Immature natural killer cell (primary cell): ENCODE measurements at places on chromosomes 12 and 14.

DNA sequence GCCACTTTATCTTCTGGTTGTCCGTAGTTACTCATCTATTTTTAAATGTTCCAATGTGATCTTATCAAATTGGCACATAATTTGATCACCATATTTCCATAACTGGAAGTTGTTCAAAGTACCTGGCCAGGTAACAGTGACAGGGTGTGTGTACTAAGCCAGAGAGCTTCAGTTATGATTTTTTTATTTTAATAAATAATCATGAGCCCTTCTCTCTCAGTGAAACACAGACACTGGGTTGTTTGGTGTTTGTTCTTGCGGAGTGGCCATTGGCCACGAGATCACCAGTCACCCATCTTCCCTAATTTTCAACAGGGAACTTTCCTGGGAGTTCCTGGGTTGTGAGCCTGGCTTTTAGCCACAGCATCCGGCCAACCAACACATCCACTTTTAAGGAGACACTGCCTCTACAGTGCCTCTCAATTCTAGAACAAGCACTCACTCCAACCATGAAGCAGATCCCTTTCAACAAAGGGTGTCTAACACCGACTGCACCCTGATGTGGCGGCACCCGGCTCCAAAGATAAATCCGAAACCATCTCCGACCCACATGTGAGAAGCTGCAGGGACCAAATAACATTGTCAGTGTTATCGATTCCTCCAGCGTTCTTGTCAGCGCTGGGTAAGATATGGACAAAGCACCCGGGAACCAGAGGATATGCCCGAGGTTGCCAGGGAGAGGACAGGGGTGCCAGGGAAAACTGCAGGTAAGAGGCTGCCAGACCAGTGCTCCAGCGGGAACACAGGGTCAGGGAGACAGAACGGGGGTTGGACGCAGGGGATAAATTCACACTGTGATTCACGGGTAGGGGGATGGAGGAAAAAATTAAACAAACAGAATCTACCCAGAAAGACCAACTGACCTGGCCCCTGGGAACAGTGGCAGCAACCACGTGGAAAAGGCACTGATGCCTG, 49.9 kb downstream of the FOXN3 start:
- DNase-seq, result no peak

- no peak for DNase-seq
These were observed 9.9 kb upstream of the LYZ start for GRCh38 chr12:69338120-69338859.

DNA sequence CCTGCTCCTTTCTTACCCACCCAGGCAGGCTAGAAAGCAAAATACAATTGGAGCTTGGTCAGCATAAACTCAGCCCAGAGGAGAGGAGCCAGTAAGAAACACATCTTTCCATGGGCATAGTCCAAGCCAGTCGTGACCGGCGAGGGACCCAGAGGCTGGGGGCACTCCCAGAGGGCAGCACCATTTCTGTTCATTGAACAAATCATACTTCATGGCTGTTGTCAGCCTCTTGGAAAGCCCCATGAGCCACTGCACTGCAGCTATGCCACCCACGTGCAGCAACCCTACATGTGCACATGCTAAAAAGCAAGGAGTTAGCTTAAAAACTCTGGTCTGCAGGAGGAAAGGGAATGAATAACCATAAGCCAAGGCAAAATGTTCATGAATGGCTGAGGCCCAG, 90.0 kb upstream of the CDKN3 start:
- DNase-seq, result no peak

GRCh38 chr12:26872625-26873024, 39.6 kb upstream of the ITPR2 start:
- no peak for DNase-seq

- peak; percentile 13 for DNase-seq
These were observed 19.4 kb downstream of the ACVRL1 start for GRCh38 chr12:51926718-51927117.

DNA sequence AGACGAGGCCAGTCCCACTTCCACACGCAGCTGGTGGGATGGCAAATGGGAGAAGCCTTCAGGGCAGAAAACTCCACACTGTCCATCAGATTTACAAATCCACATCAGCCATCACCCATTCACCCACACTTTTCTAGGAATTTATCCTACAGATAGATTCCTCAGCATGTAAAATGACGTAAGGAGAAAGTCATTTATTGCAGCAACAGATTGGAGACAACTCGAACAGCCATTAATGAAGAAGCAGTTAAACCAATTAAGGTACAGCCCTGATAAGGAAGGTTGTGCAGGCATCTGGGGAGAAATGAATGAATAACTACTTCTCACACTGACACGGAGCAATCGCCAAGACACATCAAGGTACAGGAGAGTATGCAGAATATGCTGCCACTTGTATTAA, 26.2 kb downstream of the PRKAB1 start:
- no peak for DNase-seq

DNA sequence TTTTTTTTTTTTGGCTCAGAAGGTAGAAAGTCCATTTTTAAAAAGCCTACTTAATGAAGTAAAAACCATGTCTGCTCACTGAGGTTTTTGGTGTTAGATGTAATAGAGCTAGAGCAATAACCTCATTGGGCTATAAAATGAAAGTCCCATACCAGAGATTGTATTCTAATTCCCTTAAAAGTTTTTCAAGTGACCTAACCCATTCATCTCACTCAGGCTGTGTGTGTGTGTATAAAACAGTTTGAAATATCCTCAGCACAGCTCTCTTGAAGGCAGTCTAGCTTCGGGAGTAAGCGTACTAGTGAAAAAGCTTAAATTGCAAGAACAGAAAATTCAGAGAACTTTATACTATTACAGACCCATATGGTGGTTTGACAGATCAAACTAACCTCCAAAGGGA, 313.8 kb downstream of the CEP128 start:
- no peak for DNase-seq

DNA sequence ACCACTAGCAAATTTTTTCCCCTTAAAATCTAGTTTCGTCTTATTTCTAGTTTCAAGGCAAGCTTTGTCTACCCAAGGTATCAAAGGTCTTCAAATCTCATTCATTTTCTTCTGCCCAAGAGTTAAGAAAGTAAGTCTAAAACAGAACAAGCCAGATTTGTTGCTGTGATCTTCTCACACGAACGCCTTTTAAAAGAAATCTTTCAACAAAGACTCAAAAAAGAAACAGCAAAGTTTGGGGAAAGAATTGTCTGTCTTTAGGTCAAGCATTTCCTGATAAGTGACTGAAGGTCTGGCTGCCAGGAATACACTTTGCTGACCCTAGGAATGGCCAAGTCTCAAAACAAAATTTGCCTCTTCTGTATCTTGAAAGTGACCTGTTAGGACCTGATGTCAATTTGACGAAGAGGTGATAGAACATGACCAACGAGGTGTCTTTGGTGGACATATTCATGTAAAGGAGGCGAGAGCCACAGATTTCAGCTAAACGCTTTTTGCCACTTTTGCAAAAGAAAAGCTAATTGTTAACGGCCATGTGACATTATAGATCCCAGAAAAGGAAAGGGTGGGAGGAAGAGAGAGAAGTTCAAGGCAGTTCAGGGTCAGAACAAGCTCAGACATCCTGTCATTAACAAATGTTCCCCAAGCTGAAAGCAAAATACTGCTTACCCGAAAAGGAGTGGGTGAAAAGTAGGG, 1.7 kb downstream of the CDK17 start:
- peak; percentile 20 for DNase-seq

DNA sequence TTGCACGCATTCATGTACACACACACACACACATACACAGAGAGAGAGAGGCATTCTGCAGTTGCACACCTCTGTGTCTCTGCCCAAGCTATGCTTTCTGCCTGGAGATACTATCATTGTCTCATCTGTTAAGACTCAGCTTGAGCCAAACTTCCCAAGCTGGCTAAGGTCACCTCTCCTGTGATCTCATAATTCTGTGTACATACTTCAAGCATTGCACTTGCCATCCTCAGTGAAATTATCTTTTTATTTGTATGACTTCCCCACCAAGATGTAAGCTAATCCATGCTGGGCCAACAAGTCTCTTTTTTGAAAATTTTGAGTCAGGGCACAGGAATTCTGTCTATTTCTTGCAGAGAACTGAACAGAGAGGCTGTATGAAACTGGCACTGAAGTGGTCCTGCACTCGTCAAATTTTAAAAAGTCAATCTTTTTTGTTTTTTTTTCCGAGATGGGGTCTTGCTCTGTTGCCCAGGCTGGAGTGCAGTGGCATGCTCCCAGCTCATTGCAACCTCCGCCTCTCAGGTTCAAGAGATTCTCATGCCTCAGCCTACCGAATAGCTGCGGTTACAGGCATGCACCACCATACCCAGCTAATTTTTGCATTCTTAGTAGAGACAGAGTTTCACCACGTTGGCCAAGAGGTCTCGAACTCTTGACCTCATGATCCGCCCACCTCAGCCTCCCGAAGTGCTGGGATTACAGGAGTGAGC, 44.3 kb downstream of the TMTC1 start:
- DNase-seq, result no peak

DNA sequence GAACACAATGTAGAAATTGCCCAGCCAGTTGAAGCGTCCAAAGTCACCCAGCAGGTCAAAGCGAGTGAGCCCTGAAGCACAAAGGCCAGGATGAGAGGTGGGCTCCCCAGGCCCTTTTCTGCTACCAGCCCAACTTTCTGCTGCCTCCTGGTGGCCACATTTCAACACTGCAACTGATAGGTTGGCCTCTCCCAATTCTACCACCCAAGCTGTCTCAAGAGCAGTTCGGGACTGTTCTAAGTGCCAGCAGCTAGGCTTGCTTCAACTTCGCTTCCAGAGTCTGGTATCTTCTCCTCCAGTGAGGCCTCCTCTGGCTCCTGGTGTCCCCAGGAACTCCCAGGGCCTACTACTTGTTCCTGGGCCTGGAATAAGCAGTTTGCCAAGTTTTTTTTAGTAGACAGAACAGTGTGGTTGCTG, 3.4 kb upstream of the DHH start:
- peak; percentile 53 for DNase-seq

- DNase-seq, result no peak
These were observed 87.7 kb downstream of the PELI2 start for GRCh38 chr14:56205881-56206280.

- DNase-seq, result no peak
These were observed 157.5 kb downstream of the TGFB3 start for GRCh38 chr14:75824318-75824717.

GRCh38 chr14:88521818-88522217, 33.0 kb downstream of the PTPN21 start:
- no peak for DNase-seq

DNA sequence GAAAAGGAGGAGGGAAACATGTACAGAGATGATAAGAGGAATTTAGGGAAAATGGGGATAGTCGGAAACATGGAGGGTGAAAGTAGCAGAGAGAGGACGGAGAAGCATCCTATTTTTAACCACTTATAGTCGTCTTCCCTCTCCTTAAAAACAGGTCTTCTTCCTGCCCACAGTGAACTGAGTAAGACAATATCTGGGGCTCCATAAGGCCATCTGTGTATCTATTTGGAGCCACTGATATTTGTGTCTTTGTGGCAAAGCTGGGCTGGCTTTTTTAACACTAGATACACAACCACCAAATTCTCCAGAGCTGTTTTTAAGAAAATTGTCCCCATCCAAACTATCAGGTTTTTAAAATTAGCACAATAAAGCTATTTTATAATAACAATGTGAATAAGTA, 109.5 kb upstream of the RAP1B start:
- no peak for DNase-seq

- DNase-seq, result no peak
These were observed 76.3 kb upstream of the PPP4R3A start for GRCh38 chr14:91586410-91586809.

DNA sequence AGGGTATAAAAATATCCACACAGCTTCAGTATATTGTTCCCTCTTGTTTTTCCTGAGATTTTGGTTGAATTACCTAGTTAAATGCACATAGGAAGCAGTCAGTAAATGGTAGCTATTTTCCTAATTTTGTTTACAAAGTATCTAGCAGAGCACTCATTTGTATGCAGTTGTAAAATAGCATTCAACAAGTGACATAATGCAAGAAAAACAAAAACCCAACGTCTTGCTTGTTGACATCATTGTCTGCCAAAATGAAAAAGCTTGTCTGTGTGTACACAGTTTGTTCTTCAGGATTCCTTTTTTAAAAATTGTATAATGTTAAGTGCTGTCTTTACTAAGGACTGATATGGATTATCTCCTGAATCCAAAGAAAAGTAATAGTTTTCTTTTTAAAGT, 2.7 kb downstream of the VRTN start:
- DNase-seq, result no peak

DNA sequence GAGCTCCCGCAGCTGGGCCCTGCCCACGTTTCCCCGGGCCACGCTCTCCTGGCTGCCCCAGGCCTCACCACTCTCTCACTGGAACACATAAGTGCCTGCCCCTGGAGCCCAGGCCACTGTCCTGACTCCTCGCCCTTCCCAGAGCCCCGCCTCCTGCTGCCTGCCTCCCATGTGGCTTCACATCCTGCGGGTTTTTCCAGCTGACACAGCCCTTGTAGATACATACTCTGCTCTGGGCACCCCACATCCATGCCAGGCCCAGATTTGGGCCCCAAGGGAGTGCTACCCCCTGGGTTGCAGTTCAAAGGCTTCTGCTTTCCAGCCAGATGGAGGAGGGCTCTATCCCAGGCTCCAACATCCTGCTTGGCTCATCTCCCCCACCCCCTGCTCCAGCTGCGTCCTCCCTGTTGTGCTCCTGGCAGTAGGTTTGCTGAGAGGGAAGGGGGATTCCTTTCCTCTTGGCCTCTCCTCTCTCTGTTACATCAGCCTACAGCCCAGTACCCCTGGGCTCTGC, 60.1 kb downstream of the TSPAN9 start:
- DNase-seq, result no peak

GRCh38 chr12:121494093-121494787, 86.6 kb downstream of the KDM2B start:
- peak; percentile 54 for DNase-seq

GRCh38 chr12:124883263-124884130, 19.8 kb upstream of the SCARB1 start:
- DNase-seq, result no peak
